ENCODE measurements at places on chromosomes 12 and 14.

DNA sequence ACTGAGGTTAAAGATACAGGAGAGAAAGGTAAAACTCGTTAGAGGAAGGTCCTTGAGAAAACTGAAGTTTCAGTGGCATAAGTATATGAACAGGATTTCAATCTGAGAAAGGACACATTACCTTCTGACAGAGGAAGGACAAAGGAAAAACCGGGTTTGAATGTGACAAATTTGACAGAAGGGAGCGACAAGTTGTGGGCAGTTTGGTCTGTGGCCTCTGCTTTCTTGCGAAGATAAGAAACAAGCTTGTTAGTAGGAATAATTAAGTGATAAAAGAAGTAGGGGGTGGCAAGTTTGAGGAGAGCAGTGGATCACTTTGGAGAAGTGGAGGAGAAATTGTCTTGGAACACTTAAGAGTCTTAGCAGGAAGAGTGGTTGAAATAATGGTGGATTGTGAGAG, 5.1 kb downstream of the MON2 start:
- H3K36me3 ChIP-seq: no peaks in the 10 kb centered on the region
- H3K4me1 ChIP-seq: peaks cover 2% of the 10 kb centered on the region
- no peaks in the 10 kb centered on the region for H3K27me3 ChIP-seq
- DNase-seq: no peak
- no peak overlapping the region for H3K4me3 ChIP-seq

GRCh38 chr12:98998697-98999299, 353.7 kb downstream of the APAF1 start:
- no peaks in the 10 kb centered on the region for H3K4me1 ChIP-seq
- H3K27ac ChIP-seq: no peak overlapping the region
- peak; percentile 23 for DNase-seq

DNA sequence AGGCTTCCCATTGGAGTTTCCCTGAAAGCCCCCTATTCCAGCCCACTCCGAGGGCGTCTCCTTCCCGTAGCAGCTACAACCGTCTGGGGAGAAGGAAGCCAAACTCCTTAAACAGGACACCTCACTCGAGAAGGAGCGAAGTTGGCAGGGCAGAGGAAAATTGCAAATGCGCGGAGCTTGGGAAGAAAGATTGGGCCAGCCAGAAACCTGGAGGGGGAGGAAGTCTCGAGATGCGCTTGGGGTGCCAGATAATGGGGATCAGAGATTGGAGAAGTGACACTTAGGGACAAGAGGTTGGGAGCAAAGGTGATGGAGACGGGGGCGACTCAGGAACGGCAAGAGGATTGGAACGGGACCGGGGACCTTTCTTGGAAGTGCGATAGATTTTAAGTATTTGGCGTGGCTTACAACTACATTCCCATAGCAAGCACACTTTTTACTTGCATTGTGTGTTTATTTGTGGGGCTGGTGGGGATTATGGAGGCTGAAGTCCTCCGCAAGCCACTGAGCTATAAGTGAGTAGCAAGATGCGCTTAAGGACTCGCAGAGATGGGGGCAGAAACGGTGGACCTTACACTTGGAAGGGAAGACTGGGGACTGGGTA, 926 bp downstream of the HRK start:
- no peaks in the 10 kb centered on the region for H3K36me3 ChIP-seq
- H3K4me3 ChIP-seq: peak overlapping the region; percentile 38
- peaks cover 57% of the 10 kb centered on the region for H3K27me3 ChIP-seq
- no peak overlapping the region for H3K27ac ChIP-seq

- no peak overlapping the region for H3K27ac ChIP-seq
- peak; percentile 70 for DNase-seq
- no peaks in the 10 kb centered on the region for H3K27me3 ChIP-seq
- H3K4me3 ChIP-seq: no peak overlapping the region
- no peaks in the 10 kb centered on the region for H3K36me3 ChIP-seq
These were observed 52.4 kb downstream of the CLMN start for GRCh38 chr14:95267306-95267705.

DNA sequence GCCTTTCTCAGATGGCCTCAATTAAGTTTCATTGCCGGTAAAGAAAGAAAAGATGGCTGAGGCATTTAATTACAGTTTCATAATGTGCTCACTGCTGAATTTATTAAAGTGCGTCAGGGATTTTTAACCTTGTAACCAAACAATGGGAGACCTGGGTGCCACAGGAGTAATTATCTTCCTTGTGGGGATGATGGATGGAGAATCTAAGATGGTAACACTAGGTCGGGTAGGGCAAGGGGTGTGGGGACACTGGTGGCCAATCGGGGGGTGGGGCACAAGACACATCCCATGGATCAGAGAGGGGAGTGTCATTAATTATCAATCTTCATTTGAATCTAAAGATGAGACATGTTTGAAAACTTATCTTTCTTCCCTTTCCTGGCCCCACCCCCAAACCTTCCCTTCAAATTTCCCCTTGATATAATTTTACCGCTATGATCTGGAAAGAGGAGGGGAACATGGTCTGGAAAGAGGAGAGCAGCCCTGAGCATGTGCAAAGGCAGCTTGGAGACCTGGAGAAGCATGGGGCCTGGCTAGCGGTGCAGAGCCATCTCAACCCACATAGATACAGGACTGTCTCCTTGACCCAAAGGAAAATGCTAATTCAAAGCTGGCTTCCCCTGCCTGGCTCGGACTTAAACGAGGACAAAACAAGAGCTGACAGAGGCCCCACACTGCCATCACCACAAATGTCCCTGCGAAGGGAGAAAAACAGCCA, 231.3 kb upstream of the NOS1 start:
- no peak overlapping the region for H3K4me3 ChIP-seq
- H3K27ac ChIP-seq: no peak overlapping the region
- H3K4me1 ChIP-seq: no peaks in the 10 kb centered on the region
- H3K27me3 ChIP-seq: no peaks in the 10 kb centered on the region
- DNase-seq: no peak

DNA sequence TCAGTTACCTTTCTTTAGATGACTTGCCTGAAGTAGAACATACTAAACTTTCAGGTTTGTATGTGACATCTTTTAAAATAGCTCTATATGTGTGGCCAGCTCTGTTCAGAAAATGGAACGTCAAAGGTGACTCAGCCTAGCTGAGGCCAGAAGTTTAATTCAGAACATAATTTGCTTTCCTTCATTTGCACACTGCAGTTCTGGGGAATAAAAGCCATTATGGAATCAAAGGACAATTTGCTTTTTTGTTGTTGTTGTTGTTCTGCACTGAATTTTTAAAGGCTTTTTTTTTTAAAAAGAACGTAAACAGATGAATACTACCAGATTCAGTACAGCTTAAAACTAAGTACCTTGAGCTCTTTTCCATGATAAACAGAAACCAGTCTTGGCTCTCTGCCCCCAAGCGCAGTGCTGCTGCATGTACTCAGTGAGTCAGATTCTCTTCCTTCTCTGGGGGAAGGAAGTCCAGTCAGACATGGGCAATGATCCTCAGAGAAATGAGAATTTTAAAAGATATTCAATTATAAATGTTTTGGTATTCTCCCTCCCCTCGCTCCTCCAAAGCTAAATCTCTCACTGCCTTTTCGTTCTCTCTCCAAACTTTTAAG, 644.2 kb downstream of the NOVA1 start:
- no peaks in the 10 kb centered on the region for H3K36me3 ChIP-seq
- no peaks in the 10 kb centered on the region for H3K27me3 ChIP-seq
- H3K4me3 ChIP-seq: no peak overlapping the region
- peak; percentile 80 for DNase-seq
- H3K4me1 ChIP-seq: no peaks in the 10 kb centered on the region

DNA sequence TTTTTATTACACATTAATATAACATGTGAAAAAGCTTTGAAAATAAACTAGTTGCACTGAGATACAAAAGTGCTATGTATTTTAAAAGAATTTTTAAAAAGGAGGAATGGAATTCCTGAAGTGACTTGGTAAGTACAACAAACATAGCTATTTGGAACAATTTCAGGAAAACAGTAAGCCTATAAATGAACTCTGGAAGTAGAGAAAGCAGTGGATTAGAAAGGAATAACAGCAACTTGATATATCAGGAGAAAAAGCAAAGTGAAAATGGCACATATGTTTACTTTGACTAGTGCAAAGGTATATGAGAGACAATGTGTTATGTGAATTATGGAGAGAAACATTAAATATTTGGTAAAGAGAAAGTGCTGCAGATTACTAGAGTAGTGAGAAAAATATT, 811.7 kb downstream of the C12orf50 start:
- no peak overlapping the region for H3K27ac ChIP-seq
- H3K27me3 ChIP-seq: no peaks in the 10 kb centered on the region
- no peaks in the 10 kb centered on the region for H3K36me3 ChIP-seq
- no peak overlapping the region for H3K4me3 ChIP-seq

DNA sequence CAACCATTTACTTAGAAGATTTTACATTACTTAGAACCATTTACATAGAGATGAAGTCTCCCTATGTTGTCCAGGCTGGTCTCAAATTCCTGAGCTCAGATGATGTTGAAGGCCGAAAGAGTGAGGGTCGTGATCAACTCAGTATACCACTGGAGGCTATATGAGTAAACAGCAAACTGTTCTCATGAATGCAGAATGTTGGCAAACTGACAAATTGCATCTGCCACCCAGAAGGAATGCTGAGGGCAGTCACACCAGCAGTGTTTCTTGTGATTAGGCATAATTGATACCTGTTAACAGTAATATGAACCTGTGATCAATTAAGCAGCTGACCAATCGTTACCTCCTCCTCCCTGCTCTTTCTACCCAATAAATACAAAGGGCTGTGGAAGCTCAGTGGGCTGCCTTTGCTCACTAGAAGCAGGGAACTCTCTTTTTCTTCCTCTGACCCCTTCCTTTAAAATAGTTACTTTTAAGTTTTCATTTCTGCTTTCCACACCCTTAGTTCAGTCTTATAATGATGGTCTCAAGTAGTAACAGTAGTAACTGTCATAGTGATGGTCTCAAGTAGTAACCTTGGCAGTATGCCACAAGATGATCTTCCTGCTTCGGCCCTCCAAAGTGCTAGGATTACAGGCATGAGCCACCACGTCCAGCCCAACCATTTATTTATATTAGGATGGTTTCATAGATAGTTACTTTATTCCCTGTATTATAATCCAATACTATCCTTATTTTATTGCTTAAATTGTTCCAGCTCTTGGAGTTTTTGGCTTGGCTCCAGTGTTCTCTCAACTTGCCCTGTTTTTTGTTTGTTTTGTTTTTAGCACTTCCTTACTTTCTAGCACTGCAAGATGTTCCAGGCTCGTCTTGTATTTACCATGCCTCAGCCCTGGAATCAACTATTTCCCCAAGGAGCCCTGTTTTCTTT, 25.8 kb downstream of the LIMA1 start:
- no peaks in the 10 kb centered on the region for H3K36me3 ChIP-seq
- no peak overlapping the region for H3K27ac ChIP-seq
- H3K4me1 ChIP-seq: peaks cover 9% of the 10 kb centered on the region
- H3K27me3 ChIP-seq: no peaks in the 10 kb centered on the region
- DNase-seq: peak; percentile 78
- H3K4me3 ChIP-seq: no peak overlapping the region

DNA sequence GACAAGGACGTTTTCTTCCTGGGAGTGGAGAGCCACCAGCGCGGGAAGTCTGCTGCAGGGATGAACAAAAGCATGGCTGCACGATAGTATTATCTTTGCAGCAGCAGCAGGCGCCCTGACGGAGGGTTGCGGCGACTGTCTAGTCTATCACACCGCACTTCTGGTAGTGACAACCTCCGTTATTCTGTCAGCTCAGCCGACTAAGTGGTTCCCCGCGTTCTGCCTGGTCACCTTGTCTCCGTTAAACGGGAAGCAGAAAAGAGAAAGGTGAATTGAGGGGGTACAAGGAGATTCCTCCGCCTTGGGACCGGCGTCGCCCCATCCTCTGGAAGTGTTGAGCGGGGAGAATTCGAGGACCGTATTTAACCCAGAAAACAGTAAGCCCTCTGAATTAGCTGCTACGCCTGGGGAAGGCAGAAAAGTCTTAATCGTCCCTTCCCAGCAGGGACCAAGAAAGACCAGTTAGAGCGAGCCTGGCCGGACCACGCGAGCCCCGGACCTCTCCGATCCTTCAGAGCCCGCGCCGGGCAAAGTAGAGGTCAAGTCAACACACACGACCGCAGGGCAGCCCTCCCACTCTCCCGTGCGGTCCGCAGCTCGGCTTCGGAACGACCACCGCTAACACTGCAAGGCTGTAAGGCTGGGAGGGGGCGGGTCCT, 536 bp upstream of the DAAM1 start:
- no peak overlapping the region for H3K27ac ChIP-seq
- H3K27me3 ChIP-seq: no peaks in the 10 kb centered on the region
- H3K4me3 ChIP-seq: peak overlapping the region; percentile 64
- no peak for DNase-seq
- H3K4me1 ChIP-seq: peaks cover 4% of the 10 kb centered on the region
- H3K36me3 ChIP-seq: no peaks in the 10 kb centered on the region

DNA sequence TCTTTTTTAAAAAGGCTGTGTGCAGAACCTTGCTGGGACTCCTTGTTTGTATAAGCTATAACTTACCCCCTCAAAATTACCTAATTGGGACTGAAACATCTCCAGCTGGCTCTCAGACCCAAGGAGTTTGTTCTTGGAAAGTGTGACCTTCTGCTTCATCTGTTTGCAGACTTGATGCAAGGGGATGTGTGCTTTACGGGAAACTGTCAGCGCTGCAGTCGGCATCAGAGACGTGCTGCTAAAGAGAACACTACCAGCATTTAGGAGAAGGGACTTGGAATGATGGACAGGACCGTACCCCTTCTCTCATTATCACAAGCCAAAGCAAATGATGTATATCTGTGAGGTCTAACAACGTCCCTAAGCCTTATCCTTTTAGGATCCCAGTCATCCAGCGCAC, 174.2 kb upstream of the PARP11 start:
- no peak overlapping the region for H3K4me3 ChIP-seq
- H3K27ac ChIP-seq: no peak overlapping the region
- no peak for DNase-seq
- H3K36me3 ChIP-seq: no peaks in the 10 kb centered on the region
- no peaks in the 10 kb centered on the region for H3K27me3 ChIP-seq

DNA sequence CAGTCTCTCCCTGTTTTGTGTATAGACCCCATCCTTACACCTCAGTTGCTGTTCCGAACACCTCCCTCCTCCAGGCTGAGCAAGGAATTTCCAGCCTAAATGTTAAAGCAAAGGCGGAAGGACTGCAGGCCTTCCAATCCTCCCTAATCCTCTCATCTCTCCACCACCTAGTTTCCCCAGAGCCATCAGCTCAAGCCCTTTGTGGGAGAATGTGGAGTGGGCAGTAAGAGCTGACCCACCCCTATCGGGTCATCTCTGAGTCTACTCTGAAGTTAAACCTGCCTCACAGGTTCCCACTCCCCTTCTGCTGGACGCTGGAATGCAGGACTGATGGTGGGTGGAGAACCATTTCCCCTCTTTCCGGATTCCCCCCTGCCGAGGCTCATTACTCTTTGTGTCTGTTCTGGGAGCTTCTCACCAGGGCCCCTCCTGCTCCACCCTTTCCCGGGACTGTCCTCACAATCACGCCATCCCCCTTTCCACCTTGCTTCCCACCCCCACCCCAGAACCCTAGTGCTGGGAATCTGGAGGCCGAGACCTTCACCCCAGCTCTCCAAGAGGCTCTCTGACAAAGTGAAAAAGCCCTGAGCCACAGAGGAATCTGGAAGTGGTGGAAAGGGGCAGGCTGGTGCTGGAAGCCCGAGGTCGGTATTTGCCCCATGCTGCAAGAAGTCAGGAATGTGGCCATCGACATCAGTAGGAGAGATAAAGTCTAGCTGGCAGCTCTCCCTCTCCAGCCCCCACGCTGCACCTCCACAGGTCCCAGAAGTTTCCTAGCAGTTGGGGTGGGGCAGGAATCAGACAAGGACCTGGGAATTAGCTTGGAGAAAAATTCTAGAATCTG, 3.3 kb upstream of the KRT18 start:
- no peak overlapping the region for H3K27ac ChIP-seq
- DNase-seq: peak; percentile 92
- H3K36me3 ChIP-seq: no peaks in the 10 kb centered on the region
- no peak overlapping the region for H3K4me3 ChIP-seq

GRCh38 chr14:104321088-104321801, 182.9 kb downstream of the KIF26A start:
- H3K36me3 ChIP-seq: no peaks in the 10 kb centered on the region
- H3K4me1 ChIP-seq: no peaks in the 10 kb centered on the region
- H3K27ac ChIP-seq: no peak overlapping the region
- H3K4me3 ChIP-seq: no peak overlapping the region
- H3K27me3 ChIP-seq: no peaks in the 10 kb centered on the region
- DNase-seq: no peak

All from fibroblast of lung (primary cell).